Sciatic nerve (tissue), 2 donors: ENCODE measurements at places on chromosomes 4 and X. TPM values are rescaled to one million over a fixed set of nuclear protein-coding genes. Genes with fewer than 3 reads are reported as not detected.

DNA sequence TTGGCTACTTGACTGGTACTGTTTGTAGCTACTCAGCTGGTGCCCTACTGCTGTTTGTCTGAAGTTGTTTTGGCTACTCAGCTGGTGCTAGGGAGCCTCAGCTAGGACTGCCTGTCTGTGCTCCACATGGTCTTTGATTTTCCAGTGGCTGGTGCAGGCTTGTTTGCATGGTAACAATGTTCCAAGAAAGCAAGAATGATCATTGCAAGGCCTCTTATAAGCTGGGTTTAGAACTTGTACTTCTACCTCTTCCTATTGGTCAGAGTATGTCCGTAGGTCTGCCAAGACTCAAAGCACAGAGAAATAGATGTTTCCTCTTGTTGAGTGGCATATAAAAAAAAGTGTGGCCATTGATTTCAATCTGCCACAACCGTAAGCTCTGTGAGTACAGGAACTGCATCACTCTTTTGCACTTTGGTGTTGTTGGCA lies 17.6 kb downstream of the NFKB1 start:
- DNase-seq = no peak

GRCh38 chr4:147550626-147551246 lies 66.5 kb upstream of the TMEM184C start:
- no peak for DNase-seq

- DNase-seq = no peak
Observed at GRCh38 chr4:78568640-78569305, 17.2 kb downstream of the ANXA3 start.

GRCh38 chr4:126705266-126705665 lies 927.5 kb upstream of the INTU start:
- no peak for DNase-seq

GRCh38 chr4:89720981-89721380 lies 116.0 kb downstream of the SNCA start:
- no peak for DNase-seq

GRCh38 chr4:24720436-24720835 lies 74.9 kb upstream of the SOD3 start:
- DNase-seq = no peak

GRCh38 chr4:140044337-140044902 lies 109.6 kb downstream of the MAML3 start:
- no peak for DNase-seq

GRCh38 chr4:89700766-89701423 lies 136.1 kb downstream of the SNCA start:
- no peak for DNase-seq

DNA sequence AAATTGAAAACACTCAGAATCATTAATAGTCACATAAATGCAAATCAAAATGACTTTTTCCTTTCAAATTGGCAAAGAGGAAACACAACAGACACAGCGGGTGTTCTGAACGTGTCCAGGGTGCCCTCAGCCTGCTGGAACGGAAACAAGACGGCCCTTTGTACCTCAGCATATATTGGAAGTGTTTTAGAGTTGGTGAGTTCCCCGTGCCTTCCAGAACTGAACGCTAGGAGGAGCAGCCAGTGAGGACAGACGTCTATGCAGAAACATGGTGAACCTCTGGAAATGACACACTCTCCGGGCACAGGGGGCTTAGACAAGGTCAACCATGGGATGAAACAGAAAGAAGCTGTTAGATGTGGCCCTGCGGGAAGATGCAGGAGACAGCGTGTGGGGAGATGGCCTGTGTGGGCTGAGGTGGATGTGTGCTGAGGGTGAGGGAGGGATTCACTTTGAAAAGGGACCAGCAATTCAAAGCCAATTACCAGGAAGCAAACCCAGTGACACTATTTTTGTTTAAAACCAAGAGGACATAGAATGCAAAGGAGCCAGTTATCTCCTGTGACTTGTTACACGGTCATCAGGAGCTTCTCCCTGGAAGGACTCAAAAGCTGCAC lies 40.4 kb downstream of the RNF212 start:
- DNase-seq = no peak

DNA sequence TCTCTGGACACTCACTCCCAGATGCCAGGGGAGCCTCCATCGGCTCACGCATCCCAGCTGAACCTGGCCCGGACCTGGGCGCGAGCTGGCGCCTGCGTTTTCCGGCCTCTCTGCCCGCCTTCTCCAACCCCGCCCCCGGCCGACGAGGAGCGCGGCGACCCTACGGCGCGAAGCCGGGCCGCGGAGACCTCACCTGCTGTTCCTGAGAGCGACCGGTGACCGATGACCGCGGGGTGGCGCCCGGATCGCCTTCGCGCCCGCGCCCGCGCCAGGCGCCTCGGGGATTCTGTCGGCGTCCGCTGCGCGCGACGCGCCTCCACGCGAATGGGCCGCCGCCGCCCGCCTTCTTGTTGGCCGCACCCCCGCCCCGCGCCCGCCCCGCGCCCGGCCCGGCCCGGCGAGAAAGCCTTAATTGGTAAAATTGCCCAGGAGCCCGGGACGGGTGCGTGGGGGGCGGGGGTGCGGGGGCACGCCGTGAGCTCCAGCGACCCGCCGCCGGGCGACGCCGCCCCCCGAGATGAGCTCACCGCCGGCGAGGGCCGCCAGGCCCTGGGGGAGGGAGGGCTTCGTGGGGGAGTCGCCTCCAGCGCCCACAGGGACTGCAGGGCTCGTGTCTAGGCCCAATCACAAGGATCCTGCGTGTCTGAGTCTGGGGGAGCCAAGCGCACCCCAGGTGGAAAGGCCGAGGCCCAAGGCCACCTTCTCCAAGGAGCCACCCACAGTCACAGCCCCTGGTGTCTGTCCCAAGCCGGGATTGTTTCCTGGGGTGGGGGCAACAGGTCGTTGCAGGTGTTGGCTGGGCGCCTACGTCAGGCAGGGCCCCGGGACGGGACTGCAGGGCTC lies at the start of gene FLNA:
Gene FLNA, minus strand, starts transcription at position 322 of the 843 bp plus-strand sequence. CDS start 3,389 bp downstream, outside the sequence.
- no peak for DNase-seq

GRCh38 chr4:129788486-129788885 lies 692.5 kb downstream of the C4orf33 start:
- no peak for DNase-seq

- no peak for DNase-seq
Observed at GRCh38 chr4:33924239-33924638, 2320.1 kb downstream of the ARAP2 start.

- DNase-seq = no peak
Observed at GRCh38 chr4:4457803-4458553, 71.1 kb downstream of the NSG1 start.

GRCh38 chr4:41217374-41217773 lies 3.0 kb upstream of the APBB2 start:
- no peak for DNase-seq

DNA sequence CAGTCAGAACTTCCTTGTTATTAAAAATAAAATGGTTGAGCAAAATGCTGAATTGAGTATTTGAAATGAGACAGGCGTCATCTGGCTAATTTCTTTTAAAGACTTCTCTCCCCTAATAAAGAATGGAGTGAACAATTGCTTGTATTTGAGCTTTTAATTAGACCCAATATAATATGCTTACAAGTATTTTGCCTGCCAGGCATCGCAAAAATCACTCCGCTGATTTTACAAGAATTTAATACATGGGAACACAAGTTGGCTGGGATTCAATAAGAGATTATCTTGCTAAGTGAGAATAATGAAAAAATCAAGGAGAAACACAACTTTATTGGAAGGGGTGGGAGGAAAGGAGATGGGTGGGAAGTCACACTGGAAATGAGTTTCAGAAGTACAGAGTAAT lies 52.3 kb downstream of the KLF3 start:
- DNase-seq = no peak

DNA sequence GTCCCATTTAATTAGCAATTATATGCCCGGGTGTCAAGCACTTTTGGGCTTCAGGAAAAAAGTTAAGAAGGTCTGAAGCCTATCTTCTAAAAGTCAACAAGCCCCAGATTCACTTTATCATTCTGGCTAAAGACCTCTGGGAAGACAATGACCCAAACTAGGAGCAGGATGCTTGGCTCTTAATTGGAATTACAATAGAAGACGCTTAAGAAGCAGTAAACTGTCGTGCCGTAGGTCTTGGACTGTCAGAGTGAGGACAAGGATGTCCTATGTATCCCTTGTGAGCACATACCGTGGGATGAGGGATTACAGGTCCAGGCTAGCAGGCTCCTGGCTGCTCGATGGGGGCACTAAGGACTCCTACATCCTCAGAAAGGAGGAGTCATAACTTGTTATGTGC lies 3.2 kb upstream of the ARHGAP36 start:
- no peak for DNase-seq

- DNase-seq = no peak
Observed at GRCh38 chr4:3514806-3515501, 17.3 kb downstream of the LRPAP1 start.

- no peak for DNase-seq
Observed at GRCh38 chr4:189767941-189768340, 172.7 kb upstream of the FRG1 start.

DNA sequence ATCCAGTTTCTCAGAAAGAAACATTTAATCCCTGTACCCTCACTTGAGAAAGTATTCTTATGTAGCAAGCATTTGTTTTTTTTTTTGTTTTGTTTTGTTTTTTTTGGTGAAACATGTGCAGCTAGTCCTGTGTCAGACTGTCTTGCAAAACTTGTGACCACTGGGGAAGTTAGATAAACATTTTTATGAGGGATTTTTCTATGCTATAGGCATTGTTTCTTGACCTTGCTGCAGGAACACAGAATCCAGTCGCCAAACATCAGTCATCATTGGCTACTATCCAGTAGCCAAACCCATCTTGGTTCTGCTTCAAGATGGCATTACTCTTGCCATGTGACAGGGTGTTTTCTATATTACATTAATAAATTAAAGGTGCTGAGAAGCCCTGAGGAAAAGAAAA lies 7.7 kb upstream of the MAPK10 start:
- no peak for DNase-seq

GRCh38 chrX:9628779-9629493 lies 136.7 kb downstream of the GPR143 start:
- no peak for DNase-seq

GRCh38 chr4:146647615-146648460 lies 9.1 kb downstream of the POU4F2 start:
- no peak for DNase-seq

DNA sequence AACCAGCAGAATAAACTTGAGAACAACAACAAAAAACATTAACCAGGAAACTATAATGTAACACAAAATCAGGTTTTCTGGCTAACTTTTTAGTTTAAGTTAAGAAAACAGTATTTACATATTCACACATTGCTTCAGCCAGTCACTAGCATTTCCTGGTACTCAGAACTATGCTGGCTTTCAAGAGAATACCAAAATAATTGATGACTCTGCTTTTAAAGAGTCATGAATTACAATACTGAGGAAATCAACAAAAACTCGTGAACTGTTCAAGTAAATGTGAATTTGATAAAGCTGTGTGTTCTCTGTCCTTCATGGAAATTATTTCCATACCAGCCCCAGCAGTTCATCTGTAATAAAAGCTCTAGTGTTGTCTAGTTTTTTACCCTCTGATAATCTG lies 27.4 kb downstream of the PRSS12 start:
- DNase-seq = no peak

- DNase-seq = no peak
Observed at GRCh38 chrX:17944833-17945497, 83.9 kb upstream of the RAI2 start.

- DNase-seq = no peak
Observed at GRCh38 chrX:11261260-11261659, 32.0 kb upstream of the AMELX start.

- DNase-seq = no peak
Observed at GRCh38 chr4:140284456-140284855, 89.0 kb upstream of the SCOC start.

DNA sequence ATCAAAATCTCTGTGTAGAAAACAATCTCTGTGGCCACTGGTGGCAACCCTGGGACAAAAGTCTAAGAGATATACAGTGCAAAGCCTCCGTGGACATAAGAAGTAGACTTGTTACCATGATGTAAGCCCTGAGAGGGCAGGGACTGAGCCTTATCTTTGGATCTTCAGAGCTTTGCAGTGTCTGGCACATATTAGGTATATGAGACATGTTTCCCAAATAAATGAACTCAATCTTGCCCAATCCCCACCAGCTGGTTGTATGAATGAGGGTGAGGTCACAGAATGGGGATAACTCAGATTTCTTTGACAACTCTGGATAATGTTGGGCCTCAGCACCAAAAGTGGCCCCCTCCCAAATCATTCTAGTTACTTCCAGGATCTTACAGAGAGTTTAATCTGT lies 511.4 kb upstream of the DIPK2B start:
- no peak for DNase-seq

DNA sequence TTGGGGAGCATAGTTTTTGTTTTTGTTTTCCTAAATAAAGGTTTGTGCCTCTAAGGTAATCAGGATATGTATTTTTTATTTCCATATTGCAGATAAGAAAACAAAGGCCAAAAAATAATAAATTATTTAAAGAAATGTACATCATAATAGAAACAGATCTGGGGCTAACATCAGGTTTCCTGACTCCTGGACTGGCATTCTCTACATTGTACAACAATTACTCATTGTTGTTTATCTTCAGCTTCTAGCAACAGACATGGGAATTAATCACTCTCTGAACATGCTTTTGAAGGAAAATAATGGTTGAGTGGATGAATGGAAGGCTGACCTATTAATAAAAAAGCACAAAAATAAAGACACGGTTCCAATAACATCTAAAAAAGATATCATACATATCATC lies 146.2 kb downstream of the KCNIP4 start:
- DNase-seq = no peak

GRCh38 chrX:15913146-15913545 lies 58.5 kb upstream of the AP1S2 start:
- no peak for DNase-seq

DNA sequence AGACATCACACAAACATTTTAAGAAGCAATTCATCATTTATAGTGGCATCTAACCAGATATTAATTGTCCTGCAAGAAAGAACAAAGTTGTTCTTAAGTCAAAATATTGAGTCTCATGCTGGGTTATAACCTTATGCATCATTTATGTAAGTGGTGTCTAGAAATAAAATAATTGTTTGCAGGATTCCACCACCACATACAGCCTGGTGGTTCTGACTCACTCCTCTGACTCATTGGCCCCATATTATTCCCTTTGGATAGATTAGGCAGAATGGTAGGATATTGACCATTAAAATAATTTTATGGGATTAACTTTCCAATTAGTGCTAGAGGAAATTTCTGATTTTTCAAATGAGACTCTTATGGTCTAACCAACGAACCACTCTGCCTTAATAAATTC lies 384.5 kb downstream of the GRXCR1 start:
- DNase-seq = no peak

Gene SULT1E1
- not detected for total RNA-seq

Gene XAGE1A
- not detected for total RNA-seq

Gene MAGEA2
- total RNA-seq = not detected

Gene DRD5
- not detected for total RNA-seq

Gene CXorf49
- total RNA-seq = not detected

Gene DCAF12L1
- not detected for total RNA-seq

Gene MTNR1A
- total RNA-seq = not detected

Gene YIPF7
- total RNA-seq = 0.98 TPM

Gene MAMLD1
- 15.3 TPM for total RNA-seq

Gene APLN
- total RNA-seq = 1.3 TPM

Gene MAGED4B
- total RNA-seq = 16.0 TPM

Gene GAGE12J
- not detected for total RNA-seq

Gene REELD1
- total RNA-seq = 0.62 TPM
